Left cardiac atrium (tissue), 4 donors: ENCODE measurements at places on chromosomes 2 and 18. TPM values are rescaled to one million over a fixed set of nuclear protein-coding genes. Genes with fewer than 3 reads are reported as not detected.

The RSAD2 gene
- total RNA-seq: 3.2 TPM

GRCh38 chr2:140498360-140498759, 1632.5 kb downstream of the LRP1B start:
- DNase-seq: no peak

GRCh38 chr2:47867205-47867604, 39.1 kb downstream of the FBXO11 start:
- no peak for DNase-seq

DNA sequence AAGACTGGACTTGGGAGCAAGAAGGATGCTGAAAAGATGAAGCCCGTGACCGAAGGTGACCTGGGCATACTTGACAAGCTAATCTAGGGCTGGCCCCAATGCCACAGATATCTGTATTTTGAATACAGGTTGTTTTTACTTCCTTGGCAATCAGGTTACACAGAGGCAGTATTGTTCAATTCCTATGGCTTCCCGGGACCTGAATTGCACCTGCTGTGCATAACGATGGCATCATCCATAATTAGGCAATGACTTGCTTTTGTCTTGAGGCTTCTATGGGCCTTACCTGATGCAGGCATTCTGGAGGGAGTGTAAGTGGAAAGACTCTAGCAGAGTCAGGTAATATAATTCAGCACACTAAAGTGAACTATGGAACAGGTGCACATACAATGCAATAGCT, 60.6 kb upstream of the CUL3 start:
- no peak for DNase-seq

GRCh38 chr2:146129231-146129630, 1609.3 kb upstream of the ZEB2 start:
- DNase-seq: no peak

- no peak for DNase-seq
Observed at GRCh38 chr2:68730828-68731227, 3.8 kb upstream of the ARHGAP25 start.

GRCh38 chr18:11339188-11339775, 189.9 kb upstream of the PIEZO2 start:
- DNase-seq: no peak

- DNase-seq: no peak
Observed at GRCh38 chr2:217797165-217797564, 205.6 kb downstream of the TNS1 start.

DNA sequence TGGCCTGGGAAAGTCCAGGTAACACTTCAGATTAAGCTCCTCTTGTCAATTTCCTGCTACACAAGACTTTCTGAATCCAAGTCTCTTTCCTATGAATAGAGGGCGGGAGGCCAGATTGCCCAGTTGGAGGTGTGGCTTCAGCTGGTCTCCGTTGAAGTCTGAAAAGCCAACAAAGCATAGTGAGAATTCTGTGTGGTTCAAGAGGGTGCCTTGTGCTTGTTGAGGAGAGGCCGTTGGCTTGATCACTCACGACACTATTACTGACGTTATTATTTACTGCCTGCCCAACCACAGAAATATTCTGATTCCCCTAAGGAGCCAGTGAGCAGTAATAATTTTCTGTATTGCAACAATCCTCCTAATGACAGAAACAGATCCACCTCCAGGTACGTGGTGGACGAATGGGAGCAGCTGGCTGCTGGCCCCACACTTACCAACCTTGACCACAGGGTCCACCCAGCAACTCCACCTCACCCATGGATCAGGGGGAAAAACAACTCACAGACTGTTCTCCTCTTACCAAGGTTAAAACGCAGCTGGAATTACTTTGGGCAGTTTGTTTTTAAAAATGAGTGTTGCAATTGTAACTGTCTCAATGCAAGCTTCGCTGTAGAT, 21.9 kb downstream of the NRP2 start:
- DNase-seq: peak; percentile 37
